ENCODE measurements at places on chromosomes 13 and 19.

DNA sequence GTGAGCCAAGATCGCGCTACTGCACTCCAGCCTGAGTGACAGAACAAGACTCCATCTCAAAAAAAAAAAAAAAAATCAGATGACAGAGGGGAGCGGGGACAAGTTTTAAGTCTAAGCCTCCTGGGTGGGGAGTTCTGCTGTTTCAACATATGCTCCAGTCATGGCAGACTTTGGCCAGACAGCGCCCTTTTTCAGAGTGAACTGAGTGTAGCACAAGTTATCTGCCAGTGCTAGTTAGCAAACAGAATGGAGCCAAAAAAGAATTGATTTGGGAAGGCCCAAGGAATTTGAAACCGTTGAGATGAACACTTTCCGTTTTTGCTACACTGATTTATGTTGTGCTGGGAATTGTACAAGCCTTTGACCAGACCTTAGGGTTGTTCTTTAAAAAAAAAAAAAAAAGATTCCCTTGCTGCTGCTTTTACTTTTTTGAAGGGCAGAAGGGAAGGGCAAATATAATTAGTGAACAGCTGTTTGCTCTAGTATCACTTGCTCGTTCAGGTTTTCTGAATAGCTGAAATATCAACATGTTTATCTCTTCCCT, 5.7 kb downstream of the ACTN4 start:
- peak; percentile 68 for DNase-seq

GRCh38 chr13:111658145-111659100, 338.0 kb downstream of the TEX29 start:
- DNase-seq: peak; percentile 48

DNA sequence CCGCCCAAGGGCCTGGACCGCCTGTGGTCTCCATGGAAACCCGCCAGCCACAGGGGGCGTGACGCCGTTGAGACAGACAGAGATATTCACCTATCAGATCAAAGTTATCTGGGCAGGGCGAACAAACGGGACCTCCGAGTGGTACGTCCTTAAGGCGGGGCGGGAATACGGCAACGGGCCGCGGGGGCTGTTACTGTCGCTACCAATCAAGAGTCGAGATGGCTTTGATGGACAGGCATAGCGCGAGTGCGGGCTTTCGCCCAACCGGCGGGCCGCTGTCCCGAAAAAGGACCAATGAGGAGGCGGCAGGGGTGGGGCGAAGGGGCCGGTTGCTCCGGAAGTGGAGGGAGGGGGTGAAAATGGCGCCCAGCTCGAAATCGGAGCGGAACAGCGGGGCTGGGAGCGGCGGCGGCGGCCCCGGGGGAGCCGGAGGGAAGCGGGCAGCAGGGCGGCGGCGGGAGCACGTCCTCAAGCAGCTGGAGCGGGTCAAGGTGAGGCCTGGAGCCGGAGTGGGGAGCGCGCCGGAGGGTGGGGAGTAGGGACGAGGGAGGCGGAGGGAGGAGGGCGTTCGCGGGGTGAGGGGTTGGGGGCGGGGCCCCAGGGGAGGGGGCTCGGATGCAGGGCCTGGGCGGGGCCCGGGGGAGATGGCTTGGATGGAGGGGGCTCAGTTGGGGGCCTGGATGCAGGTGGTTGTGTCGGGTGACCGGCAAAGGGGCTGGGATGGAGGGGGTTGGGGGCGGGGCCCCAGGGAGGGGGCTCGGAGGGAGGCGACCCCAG, at the start of gene DCAF15:
TSS of gene DCAF15 (plus strand) at position 356 of the 777 bp plus-strand sequence. CDS start at position 360, 4 bp downstream.
- peak; percentile 99 for DNase-seq

DNA sequence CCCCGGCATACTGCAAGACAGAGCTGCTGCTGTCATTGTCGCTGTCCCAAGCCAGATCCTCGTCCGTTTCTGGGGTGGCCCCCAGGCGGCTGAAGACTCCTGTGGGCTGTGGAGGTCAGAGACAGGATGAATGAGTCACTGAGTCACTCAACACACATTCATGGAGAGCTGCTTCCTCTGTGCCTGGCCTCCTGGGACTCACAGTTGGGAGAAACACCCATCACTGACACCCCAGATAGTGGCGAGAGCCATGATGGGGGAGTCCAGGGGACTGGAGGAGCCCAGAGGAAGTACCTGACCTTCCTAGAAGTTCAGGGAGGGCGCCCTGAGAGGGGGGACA, 26.0 kb downstream of the C19orf47 start:
- no peak for DNase-seq

DNA sequence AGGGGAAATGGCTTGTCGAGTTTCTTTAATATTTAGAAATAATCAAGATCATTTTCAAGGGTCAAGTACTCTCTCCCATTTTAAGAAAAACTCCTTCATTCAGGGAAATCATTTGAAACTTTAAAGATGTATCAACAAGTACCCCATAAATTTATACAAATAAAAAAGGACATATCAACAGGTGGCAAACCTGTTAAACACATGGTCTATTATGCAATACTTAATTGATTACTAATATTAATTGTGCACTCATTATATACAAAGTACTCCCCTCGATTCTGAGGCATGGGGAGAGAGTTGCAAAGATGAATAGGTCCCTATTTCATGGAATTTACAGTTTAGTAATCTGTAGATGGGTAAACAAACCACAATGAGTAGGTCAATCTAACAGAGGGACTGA, 2.1 kb upstream of the LRCH1 start:
- no peak for DNase-seq

- no peak for DNase-seq
Measured at GRCh38 chr19:38519988-38520387, 86.5 kb downstream of the RYR1 start.

GRCh38 chr19:41801792-41802211, 5.4 kb downstream of the CEACAM3 start:
- peak; percentile 35 for DNase-seq

DNA sequence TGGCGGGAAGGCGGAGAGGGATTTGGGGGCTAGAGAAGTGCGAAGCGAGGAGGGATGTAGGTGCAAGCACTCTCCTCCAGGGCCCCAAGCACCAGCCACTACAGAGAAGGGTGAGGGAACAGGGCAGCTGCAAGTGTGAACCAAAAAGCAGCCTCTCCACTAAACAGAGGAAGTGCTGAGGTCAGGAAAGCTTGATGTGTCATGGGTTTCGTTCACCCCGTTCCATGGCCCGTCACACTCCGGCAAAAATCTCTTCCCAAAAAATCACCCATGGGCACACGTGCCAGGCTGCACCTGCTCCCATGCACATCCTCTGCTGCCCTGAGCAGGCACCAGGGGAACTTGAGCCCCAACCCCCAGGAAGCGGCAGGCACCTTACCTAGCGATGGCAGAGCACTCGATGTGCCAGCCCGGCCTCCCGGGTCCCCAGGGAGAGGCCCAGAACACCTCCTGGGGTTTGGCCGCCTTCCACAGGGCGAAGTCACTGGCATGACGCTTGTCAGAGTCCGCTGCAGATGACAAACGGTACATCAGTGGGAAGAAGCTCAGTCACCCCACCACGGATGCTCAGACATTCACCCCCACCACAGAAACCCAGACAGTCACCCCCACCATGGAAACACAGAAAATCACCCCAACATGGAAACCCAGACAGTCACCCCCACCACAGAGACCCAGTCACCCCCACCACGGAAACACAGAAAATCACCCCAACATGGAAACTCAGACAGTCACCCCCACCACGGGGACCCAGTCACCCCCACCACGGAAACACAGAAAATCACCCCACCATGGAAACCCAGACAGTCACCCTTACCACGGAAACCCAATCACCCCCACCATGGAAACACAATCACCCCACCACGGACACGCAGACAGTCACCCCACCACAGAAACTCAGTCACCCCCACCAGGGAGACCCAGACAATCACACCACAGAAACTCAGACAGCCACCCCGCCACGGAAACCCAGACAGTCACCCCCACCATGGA, 29.0 kb downstream of the CARS2 start:
- peak; percentile 18 for DNase-seq

DNA sequence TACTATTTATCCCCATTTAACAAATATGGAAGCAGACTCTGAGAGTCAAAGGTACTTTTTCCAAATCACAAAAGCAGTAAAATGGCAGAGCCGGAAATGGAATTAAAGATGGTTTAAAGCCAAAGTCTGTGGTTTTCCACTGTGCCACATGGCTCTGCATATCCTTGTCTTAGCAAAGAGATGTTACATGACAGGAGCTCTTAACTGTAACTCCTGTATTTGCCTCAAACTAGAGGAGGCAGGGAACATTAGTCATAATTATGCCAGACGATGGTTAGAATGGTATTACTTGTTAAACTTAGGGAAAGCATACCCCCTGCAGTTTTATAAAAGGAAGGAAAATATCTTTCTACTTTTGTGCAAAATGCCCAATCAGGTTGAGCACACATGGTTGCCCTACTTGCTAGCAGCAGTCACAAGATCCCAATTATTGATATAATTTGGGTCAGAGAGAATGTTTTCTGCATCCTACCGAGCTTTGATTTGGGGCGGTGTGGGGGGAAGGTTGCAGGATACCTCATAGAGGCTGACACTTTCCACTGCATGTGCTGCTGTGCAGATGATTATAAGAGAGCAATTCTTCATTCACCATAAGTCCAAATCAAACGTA, 42.0 kb upstream of the MAB21L1 start:
- DNase-seq: no peak

DNA sequence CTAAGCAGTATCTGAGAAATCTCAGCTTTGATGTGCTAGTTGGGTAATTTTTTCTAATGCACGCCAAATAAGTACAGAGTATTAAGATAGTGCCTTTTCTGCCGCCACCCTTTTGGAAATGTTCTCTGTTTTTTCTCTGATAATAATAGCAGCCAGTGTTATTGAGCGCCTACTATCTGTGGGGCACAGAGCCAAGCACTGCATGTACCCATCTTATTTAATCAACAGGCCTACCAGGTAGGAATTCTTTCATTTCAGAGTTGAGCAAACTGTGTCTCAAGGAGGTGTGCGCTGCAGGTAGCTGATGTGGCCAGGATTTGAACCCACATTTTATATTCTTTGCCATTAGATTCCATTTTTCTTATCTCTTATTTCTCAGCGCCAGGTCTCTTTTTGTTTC, 1.4 kb downstream of the EPN1 start:
- no peak for DNase-seq

GRCh38 chr19:11377237-11377636, 2.8 kb downstream of the SWSAP1 start:
- DNase-seq: peak; percentile 69

- peak; percentile 85 for DNase-seq
Measured at GRCh38 chr13:97220151-97220900, 1.8 kb upstream of the MBNL2 start.

GRCh38 chr19:7901337-7901736, 2.3 kb upstream of the MAP2K7 start:
- no peak for DNase-seq

DNA sequence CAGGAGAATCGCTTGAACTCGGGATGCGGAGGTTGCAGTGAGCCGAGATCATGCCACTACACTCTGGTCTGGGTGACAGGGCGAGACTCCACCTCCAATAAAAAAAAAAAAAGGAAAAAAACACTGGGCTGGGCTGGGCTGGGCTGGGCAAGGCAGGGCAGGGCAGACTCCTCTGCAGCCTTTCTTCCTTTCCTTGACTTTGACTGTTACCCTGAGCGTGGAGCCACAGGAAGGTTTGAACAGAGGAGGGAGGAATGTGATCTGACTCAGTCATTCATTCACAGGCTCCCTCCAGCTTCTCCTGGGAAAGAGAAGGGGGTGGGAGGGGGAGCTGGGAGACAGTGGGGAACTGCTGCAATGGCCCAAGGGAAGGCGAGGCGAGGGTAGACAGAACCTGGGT, 2.7 kb upstream of the ACTN4 start:
- no peak for DNase-seq

- DNase-seq: no peak
Measured at GRCh38 chr19:32178956-32179355, 166.5 kb upstream of the ZNF507 start.

- DNase-seq: no peak
Measured at GRCh38 chr19:44824761-44825160, 15.9 kb downstream of the BCAM start.

DNA sequence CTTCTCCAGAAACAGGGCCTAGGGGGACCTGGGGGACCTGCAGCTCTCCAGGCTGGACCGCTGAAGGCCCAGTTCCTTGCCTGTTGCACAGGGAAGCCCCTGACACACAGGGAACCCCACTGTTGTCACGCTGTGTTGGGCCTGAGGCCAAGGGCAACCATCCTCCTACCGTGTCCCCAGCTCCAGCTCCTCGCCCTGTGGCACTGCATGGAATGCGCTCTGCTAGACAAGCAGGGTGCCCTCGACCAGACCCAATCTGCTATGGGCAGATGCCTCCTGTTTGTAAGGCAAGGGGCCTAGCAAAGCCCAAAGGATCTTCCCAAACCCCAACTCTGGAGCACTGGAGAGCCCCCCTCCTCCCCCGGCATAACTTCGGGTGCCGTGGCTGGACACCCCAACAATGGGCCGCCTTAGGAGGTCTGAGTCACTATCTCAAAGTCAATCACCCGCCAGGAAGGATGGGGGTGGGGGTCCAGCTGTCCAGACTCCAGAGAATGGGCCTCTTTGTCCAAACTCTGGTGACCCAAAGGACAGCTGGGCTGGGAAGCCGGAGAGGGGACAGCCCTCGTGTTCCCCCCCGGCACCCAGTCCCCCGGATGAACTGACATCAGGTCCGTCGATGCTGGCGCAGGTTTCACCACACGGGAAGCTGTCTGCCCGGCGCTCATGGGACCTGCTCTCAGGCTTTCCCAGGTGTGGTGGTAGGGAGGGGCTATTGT, 3.7 kb downstream of the BRSK1 start:
- peak; percentile 96 for DNase-seq

DNA sequence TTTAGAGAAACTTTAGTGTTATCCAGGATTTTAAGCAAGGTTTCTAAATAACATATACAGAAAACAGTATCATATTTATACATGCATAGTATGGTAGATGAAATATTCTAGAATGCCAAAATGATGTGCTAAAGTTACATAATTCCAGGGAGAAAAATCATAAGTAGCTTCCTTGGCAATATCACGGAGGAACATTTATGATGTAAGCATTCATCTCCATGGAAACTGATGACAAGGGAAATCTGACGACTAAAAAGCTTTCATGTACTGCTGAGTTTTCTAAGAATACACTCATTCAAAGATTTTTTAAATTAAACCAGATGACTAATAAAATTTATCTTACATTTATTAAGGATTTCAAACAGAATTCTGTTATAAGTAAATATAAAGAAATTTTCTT, 4.7 kb downstream of the TEX30 start:
- DNase-seq: no peak

- no peak for DNase-seq
Measured at GRCh38 chr19:57016076-57016475, 103.7 kb upstream of the USP29 start.

- DNase-seq: peak; percentile 5
Measured at GRCh38 chr19:42596391-42597072, 1.8 kb upstream of the CEACAM8 start.

DNA sequence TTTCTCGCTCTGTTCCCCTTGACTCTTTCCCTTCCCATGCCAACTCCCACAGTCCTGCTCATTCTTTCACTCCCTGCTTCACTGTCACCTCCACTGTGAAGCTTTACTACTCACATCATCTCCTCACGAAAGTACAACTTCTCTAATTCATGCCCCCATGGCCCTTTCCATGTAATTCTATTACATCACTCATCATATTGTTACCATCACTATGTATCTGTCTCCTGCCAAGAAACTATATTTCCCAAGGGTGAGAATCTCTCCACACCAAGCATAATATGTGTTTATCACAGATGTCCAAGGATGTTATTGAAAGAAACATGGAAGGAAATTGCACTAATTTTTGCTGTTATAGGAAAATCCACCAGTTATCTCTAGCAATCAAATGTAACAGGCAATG, 37.2 kb upstream of the LRCH1 start:
- no peak for DNase-seq
